ENCODE measurements at places on chromosomes 1 and 21.

DNA sequence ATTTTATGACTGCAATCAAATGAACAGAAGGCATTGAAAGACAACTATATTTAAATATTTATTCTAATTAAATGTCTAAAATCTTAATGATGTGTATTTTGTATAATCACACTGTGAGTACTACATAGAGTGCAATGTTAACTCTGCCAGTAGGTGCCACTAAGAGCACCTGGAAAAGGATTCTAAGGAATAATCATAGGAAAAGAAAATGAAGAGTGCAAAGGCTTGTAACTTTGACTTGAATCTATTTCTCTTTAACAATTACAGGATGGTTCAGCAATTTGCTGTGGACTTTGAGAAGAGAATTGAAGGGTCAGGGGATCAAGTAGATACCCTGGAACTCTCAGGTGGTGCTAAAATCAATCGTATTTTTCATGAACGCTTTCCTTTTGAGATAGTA, 200.4 kb downstream of the DNM3 start:
- no peak for DNase-seq

DNA sequence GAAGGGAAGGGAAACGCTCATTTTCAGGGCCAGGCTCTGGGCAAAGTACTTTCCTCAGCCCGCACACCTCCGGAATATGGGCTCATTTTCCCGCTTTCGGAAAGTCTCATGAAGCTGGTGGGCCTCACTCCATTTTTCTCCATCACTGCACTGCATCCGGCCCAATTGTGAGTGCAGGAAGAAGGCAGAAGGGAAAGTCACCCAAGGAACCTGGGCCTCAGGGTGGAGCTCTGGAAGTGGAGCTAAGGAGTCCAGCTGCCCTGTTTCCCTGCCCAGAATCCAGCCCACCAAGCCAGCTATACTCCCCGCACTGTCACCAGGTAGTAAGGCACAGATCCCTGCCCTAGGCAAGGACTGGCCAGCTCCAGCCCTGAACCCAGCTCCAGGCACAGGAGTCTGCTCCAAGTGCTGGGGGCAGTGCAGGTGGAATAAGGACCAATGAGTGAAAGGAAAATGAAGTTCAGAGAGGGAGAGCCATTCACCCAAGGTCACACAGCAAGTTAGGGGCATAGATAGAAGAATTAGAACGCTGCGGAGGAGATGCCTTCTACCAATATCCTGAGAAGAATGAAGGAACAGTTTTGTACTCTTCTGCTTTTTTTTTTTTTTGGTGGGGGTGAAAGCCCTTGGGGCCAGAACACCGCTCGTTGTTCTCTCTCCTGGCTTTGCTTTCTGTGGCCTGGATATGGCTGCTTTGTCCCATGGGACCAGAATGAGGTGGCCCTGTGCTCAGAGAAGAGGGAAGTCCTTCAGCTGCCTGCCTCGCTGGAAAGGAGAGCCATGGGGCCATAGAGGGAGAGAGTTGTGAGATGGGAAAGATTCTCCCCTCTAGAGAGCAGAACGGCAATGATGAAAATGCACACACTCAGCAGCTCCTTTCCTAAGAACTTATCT, 10.0 kb downstream of the LRP8 start:
- no peak for DNase-seq

GRCh38 chr1:210129759-210130158, 102.8 kb upstream of the SERTAD4 start:
- DNase-seq: no peak

DNA sequence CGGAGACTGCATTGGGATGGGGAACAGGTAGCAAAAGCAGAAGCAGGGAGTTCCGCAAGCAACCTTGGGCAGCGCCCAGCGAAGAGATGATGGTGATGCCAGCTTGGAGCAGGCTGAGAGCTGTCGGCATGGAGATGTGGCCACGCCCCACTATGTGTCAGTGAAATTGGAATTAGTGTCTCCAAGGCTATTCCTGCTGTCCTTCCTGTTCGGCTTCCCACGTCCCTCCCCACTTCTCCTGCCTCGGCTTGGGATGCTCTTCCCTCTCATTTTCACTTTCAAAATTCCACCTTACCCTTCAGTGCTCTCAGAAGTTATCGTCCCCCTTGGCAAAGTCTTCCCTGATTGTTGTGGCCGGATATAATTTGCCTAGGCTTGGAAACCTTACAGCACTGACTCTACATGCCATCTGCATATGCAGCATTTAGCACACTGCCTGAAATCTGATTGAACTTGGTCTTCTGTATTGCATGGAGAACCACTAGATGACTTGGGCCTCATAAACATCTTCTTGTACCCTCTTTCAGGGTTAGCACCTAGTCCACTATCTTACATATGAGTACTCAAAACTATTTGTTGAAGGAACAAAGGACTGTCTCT, 270.7 kb upstream of the RUNX1 start:
- no peak for DNase-seq

GRCh38 chr1:27993241-27993640, 33.5 kb downstream of the XKR8 start:
- DNase-seq: no peak

GRCh38 chr1:3640121-3640837, 9.6 kb downstream of the WRAP73 start:
- DNase-seq: no peak

- no peak for DNase-seq
Observed at GRCh38 chr1:3174487-3175247, 105.7 kb downstream of the PRDM16 start.

DNA sequence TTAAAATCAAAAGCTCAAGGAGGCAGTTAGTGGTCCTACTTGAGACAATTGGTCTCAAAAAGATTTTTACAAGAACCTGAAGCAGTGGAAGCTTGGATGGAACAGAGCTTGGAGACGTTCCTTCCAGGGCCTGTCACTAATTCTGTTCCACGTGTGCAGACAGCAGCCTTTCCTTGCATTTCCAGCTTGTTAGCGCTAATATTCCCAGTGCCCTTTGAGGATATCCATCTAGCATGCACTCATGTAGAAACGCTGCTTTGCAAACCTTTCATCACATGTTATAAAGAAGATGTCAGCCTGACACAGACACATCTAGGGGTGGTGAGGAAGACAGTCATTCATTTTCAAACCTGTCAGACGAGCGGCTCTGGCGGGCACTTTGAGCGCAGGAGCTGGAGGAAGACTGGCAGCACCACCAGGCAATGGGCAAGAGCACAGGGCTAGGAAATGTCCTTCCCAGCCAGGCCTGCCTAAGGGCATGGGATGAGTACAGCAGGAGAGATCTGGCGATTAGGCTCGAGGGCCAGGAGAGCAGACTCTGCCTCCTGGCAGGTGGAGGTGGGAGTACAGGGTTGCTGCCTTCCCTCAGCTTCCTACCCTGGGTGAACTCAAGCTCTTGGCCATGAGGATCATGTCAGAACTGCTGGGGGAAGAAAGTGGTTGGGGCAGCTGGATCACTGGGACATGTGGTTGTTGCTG, 55.5 kb downstream of the CASQ2 start:
- no peak for DNase-seq

- DNase-seq: no peak
Observed at GRCh38 chr1:152473887-152474537, 36.6 kb upstream of the LCE5A start.

DNA sequence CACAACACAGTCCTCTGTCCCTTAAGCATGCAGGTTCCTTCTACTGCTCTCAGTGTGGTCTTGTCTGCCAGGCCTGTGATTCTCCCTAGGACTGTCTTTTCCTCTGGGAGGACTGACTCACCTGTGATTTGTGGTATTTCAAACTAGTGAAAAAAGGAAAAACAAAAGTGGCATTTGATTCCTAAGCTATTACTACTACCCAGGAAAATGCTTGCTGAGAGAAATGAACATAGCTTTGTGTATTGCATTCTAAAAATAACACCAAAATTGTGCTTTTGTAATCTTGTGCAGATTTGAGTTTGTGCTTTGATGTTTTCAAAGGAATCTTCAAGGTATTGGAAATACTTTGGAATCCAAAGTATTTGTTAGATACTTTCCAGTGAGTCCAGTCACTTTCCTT, 57.0 kb downstream of the GPR161 start:
- no peak for DNase-seq

DNA sequence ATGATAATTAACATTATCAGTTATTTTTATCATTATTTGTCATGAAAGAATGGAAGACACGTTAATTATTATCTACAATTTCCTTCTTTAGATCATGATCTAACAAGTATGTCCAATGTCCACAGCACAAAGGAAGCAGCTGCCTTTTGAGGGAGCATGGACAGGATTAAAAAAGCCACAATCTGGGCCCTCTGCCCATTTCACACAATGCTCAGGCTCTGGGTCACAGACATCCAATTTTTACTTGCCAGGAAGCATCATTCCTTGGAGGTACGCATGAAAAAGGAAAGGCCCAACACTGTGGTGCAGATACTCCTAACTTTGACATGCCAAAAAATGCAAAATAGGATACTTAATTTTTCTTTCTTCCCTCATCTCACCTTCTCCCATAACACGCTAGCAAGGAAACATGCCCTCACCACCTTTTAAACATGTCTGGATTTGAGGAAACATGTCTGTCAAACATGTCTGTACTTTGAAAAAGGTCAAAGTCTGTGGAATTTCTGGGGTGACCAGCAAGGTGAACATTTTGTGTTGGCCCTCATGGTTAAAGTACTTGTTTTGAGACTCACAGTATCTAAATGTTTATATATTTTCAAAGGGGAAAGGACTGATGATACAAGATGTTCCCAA, 40.0 kb downstream of the GADD45A start:
- no peak for DNase-seq

GRCh38 chr1:20165522-20165951, 20.4 kb upstream of the UBXN10 start:
- DNase-seq: no peak

DNA sequence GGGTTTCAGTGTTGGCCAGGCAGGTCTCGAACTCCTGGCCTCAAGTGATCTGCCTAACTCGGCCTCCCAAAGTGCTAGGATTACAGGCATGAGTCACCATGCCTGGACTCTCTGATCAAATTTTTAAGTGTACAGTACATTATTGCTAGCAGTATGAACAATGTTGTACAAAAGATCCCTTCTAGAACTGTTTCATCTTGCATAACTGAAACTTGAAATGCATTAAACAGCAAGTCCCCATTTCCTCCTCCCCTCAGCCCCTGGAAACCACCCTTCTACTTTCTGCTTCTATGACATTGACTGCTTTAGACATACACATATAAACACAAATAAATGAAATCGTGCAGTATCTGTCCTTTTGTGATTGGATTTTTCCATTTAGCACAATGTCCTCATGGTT, 463.4 kb downstream of the PTPRC start:
- DNase-seq: no peak

DNA sequence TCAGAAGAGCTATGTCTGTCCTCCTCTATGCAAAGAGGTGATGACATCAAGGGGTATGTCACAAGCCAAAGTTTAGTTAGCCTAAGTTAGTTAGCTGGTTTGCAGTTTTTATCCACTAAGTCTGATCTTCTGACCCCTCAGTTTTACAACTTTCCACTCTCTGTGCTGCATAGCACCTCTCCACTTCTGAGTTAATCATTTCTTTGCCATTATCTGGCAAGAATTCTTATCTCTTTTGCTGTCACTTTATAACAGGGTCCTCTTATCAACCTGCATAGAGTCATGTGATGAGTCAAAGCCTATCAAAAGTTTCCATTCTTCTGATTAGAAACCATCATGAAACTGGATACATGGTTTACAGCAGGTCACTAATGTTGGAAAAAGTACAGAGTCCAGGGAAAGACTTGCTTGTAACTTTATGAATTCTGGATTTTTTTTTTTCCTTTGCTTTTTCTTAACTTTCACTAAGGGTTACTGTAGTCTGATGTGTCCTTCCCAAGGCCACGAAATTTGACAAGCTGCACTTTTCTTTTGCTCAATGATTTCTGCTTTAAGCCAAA, at the start of gene NR5A2:
Gene NR5A2, plus strand, starts transcription at position 447 of the 560 bp plus-strand sequence. CDS start 138 bp downstream, outside the sequence.
- no peak for DNase-seq
